ENCODE measurements at places on chromosomes 12 and 14. TPM values are rescaled to one million over a fixed set of nuclear protein-coding genes. Genes with fewer than 3 reads are reported as not detected.

- H3K4me3 ChIP-seq, result no peak overlapping the region
- H3K27ac ChIP-seq, result peak overlapping the region; percentile 1
- no peaks in the 10 kb centered on the region for H3K4me1 ChIP-seq
- no peaks in the 10 kb centered on the region for H3K27me3 ChIP-seq
These were observed 422.9 kb upstream of the OR4E1 start for GRCh38 chr14:22096514-22096895.

DNA sequence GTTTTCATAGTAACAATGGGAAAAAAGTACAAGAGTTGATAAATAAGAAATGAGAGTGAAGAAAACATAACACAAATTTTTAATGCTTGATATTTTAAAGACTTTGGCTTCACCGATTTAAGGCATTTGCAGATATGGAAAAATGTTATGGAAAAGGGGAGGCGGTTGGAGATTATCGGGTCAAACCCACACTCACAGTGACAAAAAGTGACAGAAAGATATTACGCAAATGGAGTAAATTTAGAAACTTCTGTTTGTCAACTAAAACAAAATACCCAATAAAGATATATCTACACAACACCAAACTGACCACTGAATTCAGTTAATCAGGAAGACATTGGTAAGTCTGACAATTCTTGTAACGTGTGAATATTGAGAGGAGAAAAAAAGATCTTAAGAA, 2.5 kb downstream of the PPP1R12A start:
- H3K27ac ChIP-seq, result peak overlapping the region; percentile 97
- no peak overlapping the region for H3K4me3 ChIP-seq
- DNase-seq, result no peak
- no peaks in the 10 kb centered on the region for H3K27me3 ChIP-seq

DNA sequence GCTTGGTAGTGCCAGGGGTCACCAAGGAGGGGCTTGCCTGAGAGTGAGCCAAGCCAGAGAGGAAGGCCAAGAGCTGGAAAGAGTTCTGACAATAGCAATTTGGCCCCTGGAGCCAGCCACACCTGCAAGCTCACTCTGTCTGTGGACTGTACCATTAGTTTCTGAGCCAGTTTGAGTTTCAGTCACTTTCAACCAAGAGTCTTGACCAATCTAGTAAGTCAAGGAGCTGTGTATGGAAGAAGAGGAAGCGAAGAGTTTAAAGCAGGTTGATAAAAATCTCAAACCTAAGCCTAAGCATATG, 38.5 kb downstream of the NT5DC3 start:
- no peak for DNase-seq
- no peaks in the 10 kb centered on the region for H3K27me3 ChIP-seq
- H3K36me3 ChIP-seq, result no peaks in the 10 kb centered on the region
- H3K4me1 ChIP-seq, result no peaks in the 10 kb centered on the region
- H3K4me3 ChIP-seq, result no peak overlapping the region
- H3K27ac ChIP-seq, result peak overlapping the region; percentile 80

- no peaks in the 10 kb centered on the region for H3K4me1 ChIP-seq
- no peaks in the 10 kb centered on the region for H3K27me3 ChIP-seq
- H3K36me3 ChIP-seq, result no peaks in the 10 kb centered on the region
- no peak overlapping the region for H3K27ac ChIP-seq
- DNase-seq, result no peak
These were observed 44.3 kb downstream of the TEAD4 start for GRCh38 chr12:3003357-3003992.

DNA sequence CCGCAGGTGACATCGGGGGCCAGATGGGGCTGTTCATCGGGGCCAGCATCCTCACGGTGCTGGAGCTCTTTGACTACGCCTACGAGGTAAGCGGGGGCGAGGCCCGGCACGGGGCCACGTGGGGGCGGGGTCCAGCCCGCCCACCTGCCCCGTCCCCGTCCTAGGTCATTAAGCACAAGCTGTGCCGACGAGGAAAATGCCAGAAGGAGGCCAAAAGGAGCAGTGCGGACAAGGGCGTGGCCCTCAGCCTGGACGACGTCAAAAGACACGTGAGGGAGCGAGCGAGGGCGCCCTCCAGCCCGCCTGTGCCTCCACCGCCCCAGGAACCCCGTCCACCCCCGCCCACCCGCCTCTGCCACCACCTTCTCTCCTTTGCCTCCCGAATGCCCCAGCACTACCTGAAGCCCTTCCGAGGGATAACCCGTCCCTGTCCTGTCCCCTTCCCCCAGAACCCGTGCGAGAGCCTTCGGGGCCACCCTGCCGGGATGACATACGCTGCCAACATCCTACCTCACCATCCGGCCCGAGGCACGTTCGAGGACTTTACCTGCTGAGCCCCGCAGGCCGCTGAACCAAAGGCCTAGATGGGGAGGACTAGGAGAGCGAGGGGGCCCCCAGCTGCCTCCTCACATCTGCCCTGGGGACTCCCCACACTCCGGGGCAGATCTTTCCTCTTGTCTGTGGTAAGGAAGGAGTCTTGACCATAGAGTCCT, 3.9 kb upstream of the SMARCD1 start:
- no peaks in the 10 kb centered on the region for H3K27me3 ChIP-seq
- DNase-seq, result no peak
- H3K4me1 ChIP-seq, result no peaks in the 10 kb centered on the region
- H3K4me3 ChIP-seq, result no peak overlapping the region

DNA sequence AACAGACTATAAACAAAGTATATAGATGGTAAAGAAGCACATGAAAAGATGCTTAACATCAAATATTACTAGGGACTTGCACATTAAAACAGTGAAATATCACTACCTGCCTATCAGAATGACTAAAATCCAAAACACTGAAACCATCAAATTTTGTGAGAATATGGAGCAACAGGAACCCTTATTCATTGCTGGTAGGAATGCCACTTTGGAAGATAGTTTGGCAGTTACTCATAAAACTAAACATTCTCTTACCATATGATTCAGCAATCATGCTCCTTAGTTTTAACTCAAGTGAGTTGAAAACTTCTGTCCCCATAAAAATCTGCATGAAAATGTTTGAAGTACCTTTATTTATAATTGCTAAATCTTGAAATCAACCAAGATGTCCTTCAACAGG, 297.6 kb downstream of the DAD1 start:
- no peaks in the 10 kb centered on the region for H3K4me1 ChIP-seq
- no peaks in the 10 kb centered on the region for H3K27me3 ChIP-seq
- H3K36me3 ChIP-seq, result no peaks in the 10 kb centered on the region
- H3K4me3 ChIP-seq, result no peak overlapping the region

Gene HOXC10
- total RNA-seq, result 1.7 TPM

Gene GPRC5D
- not detected for total RNA-seq

Gene TCL1A
- total RNA-seq, result not detected

Gene GALNT16
- 11.7 TPM for total RNA-seq

Gene KRT79
- total RNA-seq, result 3.9 TPM
